Epithelial cell of umbilical artery (primary cell): ENCODE measurements at places on chromosomes 1 and 21. TPM values are rescaled to one million over a fixed set of nuclear protein-coding genes. Genes with fewer than 3 reads are reported as not detected.

PLA2G2F gene
- not detected in 2 replicates for total RNA-seq

RCSD1 gene
- under 0.01 and 0.15 TPM in 2 replicates for total RNA-seq

ADAMTSL4 gene
- total RNA-seq, result 0.30 and 0.32 TPM in 2 replicates

SPATA6 gene
- 3.0 and 3.9 TPM in 2 replicates for total RNA-seq

SPATC1L gene
- 4.1 and 7.5 TPM in 2 replicates for total RNA-seq

SPRR1B gene
- not detected in 2 replicates for total RNA-seq

RASSF5 gene
- total RNA-seq, result 0.32 and 1.1 TPM in 2 replicates

MAP3K21 gene
- total RNA-seq, result 0.65 and 1.2 TPM in 2 replicates

PLXNA2 gene
- total RNA-seq, result 41.5 and 78.9 TPM in 2 replicates

DDX20 gene
- total RNA-seq, result 19.2 and 25.7 TPM in 2 replicates

TMEM81 gene
- 0.97 and 1.4 TPM in 2 replicates for total RNA-seq
